Activated naive CD4-positive, alpha-beta T cell treated with Interleukin-2 at 50 U/mL for 16 hours (primary cell): ENCODE measurements at places on chromosomes 13 and 19.

DNA sequence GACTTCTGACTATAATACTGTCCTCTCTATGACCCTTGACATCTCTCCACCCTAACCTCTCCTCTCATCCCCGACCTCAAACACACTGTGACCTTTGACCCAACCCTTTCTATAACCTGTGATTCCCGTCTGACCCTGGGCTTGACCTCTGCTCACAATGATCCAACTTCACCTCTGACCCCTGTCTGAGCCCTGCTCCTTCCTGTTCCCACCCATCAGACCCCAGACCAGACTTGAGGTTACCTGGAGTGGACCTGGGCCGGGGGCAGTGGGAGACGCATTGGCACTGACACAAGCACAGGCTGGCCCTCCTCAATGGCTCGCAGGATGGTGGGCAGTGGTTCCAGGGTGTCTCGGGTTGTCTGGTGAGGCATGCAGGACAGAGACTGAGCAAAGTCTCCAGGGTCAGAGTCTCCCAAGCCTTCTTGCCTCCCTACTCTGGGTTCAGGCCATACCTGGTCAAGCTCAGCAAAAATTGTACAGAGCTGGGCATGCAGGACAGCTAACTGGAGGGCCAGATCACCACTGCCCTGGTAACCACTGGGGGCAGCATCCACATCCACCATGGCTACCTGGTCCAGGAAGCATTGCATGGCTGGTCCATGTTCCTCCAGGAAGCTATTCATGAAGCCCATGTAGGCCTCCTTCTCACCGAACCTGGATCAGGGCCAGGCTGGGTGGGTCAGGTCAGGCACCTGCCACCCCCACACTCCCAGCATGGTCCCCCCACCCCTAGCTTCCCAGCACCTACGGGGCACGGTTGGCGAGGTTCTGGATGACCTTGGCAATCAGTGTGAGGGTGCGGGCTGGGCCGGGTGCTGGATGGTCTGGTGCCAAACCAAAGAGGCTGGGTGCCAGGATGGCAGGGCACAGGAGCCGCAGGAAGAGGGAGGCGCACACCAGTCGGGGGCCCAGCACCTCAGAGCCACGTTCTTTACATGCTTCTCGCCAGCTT lies 4.4 kb upstream of the WIZ start:
- DNase-seq = no peak

DNA sequence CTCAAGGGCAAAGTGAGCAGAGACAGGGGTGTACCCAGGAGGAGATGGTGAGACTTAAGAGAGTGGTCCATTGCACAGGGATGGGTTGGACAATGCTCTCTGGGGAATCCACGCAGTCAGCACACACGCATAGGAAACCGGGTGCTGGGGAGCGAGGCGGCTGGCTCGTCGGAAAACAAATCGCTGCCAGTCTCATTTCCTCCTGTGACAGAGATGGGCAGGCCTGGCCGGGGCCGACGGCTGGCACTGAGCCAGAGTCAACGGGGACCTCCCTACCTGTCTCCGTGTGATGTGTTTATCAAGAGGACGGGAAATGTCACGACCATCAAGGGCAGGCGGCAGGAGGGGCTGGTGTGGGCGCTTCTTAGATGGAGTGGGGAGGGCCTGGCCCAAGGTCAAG lies 27.3 kb downstream of the PTPRS start:
- DNase-seq = no peak

- no peak for DNase-seq
Measured at GRCh38 chr13:44307844-44308243, 65.8 kb upstream of the SERP2 start.

DNA sequence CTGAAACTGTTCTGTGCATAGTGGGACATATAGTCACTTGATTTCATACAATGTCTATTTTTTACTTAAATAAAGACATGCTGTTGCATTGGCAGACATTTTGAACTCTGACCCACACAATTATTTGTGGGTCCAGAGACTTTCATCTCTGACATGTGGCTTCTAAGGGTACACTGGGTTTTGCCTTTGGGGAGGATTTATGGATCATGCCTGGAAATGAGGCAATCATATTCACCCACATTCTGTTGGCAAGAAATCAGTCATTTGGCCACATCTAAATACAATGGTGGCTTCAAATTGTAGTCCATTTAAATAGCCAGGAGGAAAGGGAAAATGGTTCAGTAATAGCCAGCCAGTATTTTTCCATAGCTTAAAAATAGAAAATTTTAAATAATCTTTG lies 238.3 kb upstream of the KLF12 start:
- no peak for DNase-seq

GRCh38 chr19:28397800-28398199 lies 815.2 kb downstream of the UQCRFS1 start:
- no peak for DNase-seq
